ENCODE measurements at places on chromosomes 2 and 18. TPM values are rescaled to one million over a fixed set of nuclear protein-coding genes. Genes with fewer than 3 reads are reported as not detected.

- no peak for DNase-seq
- no peaks in the 10 kb centered on the region for H3K4me1 ChIP-seq
- no peaks in the 10 kb centered on the region for H3K36me3 ChIP-seq
- H3K4me3 ChIP-seq: no peak overlapping the region
Observed at GRCh38 chr18:38750751-38751150, 1185.2 kb upstream of the CELF4 start.

GRCh38 chr2:137826373-137827372, 137.6 kb upstream of the HNMT start:
- no peaks in the 10 kb centered on the region for H3K36me3 ChIP-seq
- no peaks in the 10 kb centered on the region for H3K4me1 ChIP-seq
- no peaks in the 10 kb centered on the region for H3K27me3 ChIP-seq
- no peak overlapping the region for H3K27ac ChIP-seq
- no peak overlapping the region for H3K4me3 ChIP-seq
- DNase-seq: no peak

The SLC35F6 gene
- polyA plus RNA-seq: 16.0 TPM

GRCh38 chr2:196853301-196854087, 44.3 kb upstream of the C2orf66 start:
- DNase-seq: no peak
- H3K27me3 ChIP-seq: no peaks in the 10 kb centered on the region
- peaks cover 11% of the 10 kb centered on the region for H3K36me3 ChIP-seq
- H3K27ac ChIP-seq: no peak overlapping the region
- no peak overlapping the region for H3K4me3 ChIP-seq
- no peaks in the 10 kb centered on the region for H3K4me1 ChIP-seq

The UGT1A3 gene
- polyA plus RNA-seq: not detected

DNA sequence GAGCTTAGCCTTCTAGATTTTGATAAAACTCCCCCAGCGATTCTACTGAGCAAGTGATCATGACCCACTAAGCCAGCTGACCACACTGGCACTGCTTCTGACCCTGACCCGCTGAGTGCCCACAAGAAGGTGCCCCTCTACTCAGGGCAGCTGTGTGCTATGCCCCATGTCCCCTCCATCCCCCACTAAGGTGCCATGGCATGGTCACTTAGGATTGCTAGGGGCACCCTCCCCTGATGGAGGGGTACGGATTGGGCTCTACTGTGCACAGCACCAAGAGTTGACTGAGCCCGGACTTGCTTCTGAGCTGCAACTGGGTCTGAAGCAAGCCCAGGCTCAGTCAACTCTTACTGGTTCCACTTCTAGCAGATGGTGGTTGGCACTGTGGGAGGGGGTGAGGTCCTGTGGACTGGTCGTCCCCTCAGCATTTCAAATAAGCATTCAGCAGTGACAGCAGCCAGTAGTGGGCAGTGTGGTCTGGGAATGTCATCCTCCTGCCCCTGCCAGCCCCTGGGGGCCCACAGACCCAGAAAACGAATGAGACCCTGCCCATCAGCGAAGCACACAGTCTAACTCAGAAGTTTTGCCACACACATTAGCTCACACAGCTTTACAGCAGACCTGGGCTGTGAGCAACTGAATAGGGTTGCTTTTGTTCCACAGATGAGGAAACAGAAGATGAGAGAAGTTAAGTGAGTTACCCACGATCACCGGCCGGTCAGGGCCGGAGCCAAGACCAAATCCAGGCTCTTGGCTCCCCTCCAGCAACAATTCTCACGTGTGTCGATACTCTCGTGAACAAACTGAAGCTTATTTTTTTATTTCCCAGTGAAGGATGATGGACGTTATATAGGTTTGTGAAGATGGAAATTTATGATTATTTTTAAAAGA, 52.1 kb upstream of the FOSL2 start:
- no peaks in the 10 kb centered on the region for H3K27me3 ChIP-seq
- no peaks in the 10 kb centered on the region for H3K36me3 ChIP-seq
- peaks cover 13% of the 10 kb centered on the region for H3K4me1 ChIP-seq
- no peak overlapping the region for H3K4me3 ChIP-seq
- H3K27ac ChIP-seq: no peak overlapping the region

DNA sequence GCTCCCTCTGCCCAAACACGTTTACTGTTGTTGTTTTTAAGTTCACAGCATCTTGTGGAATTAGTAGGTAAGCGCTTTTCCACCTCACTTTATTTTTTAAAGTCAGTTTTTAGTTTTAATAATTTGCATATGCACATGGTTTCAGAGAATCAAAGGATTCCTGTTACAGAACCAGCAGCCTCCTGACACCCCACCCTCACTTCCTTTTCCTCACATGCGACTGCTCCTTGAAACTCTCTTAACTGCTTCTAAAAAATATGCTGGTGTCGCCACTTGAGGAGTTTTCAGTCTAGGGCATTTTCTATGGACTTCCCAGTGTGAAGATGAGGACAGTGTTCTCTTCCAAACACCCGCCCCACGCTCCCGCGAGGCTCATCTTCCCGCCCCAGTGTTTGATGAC, 14.4 kb downstream of the TMEM37 start:
- DNase-seq: no peak
- no peaks in the 10 kb centered on the region for H3K36me3 ChIP-seq
- H3K4me3 ChIP-seq: no peak overlapping the region
- H3K27me3 ChIP-seq: no peaks in the 10 kb centered on the region

The ALPI gene
- not detected for polyA plus RNA-seq

DNA sequence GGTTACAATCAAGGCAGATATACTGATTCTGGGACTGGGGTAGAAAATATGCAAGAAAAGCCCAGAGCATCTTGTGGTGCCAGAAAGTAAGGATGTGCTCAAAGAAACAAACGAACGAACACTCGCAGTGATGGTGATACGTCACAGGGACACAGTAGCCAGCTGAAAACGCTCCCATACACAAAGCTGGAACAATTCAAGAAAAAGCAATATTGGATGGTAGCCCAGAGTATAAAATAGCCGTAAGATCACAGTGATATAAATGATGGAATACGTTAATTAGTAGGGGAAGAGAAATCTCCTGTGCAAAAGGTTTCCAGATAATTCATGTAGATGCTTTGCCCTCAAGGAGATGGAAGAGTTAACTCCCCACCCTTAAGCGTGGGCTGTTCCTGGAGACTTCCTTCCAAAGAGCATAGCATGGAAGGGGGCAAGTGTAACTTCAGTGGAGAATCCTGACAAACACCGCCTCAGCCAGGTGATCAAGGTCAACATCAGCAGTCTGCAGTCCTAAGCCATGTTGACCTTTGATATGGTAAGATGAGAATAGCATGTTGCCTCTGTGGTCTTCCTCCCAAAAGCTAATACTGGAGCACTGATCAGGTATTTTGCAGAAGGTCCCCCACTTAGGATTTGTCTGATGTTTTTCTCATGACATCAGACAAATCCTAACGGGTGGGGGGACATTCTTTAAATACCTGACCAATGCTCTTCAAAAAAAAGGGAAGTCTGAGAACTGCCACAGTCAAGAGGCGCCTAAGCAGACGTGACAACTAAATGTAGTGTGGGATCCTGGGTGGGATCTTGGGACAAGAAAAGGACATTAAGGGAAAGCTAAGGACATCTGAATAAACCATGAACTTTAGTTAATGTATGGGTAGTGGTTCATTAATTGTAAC, 99.0 kb downstream of the NCK2 start:
- H3K27me3 ChIP-seq: no peaks in the 10 kb centered on the region
- peaks cover 20% of the 10 kb centered on the region for H3K4me1 ChIP-seq
- no peaks in the 10 kb centered on the region for H3K36me3 ChIP-seq
- H3K27ac ChIP-seq: no peak overlapping the region
- H3K4me3 ChIP-seq: no peak overlapping the region

GRCh38 chr2:219252900-219253752, at the start of gene TUBA4B:
TSS of gene TUBA4B (plus strand) at chr2:219253243. CDS start at chr2:219253408, 165 bp downstream.
- DNase-seq: peak; percentile 51
- peaks cover 34% of the 10 kb centered on the region for H3K27me3 ChIP-seq
- H3K36me3 ChIP-seq: no peaks in the 10 kb centered on the region

- no peaks in the 10 kb centered on the region for H3K36me3 ChIP-seq
- no peak overlapping the region for H3K27ac ChIP-seq
- H3K4me1 ChIP-seq: peaks cover 56% of the 10 kb centered on the region
- H3K4me3 ChIP-seq: no peak overlapping the region
Observed at GRCh38 chr2:169712791-169713227, 18.5 kb downstream of the PHOSPHO2 start.

- no peak for DNase-seq
- H3K4me1 ChIP-seq: peaks cover 13% of the 10 kb centered on the region
- H3K27me3 ChIP-seq: no peaks in the 10 kb centered on the region
- no peak overlapping the region for H3K27ac ChIP-seq
- no peaks in the 10 kb centered on the region for H3K36me3 ChIP-seq
- H3K4me3 ChIP-seq: no peak overlapping the region
Observed at GRCh38 chr2:28341208-28341891, 51.3 kb upstream of the FOSL2 start.

The CYS1 gene
- 1.2 TPM for polyA plus RNA-seq

The VAMP8 gene
- 0.72 TPM for polyA plus RNA-seq

The PFN4 gene
- polyA plus RNA-seq: 0.61 TPM

All from SK-N-SH (cell line).